ENCODE measurements at places on chromosomes 5 and 9. TPM values are rescaled to one million over a fixed set of nuclear protein-coding genes. Genes with fewer than 3 reads are reported as not detected.
A peak's percentile ranks its signal among the peaks of the same experiment; 100 is the strongest.

The UQCRQ gene
- total RNA-seq, result 81.6 TPM

The OR1Q1 gene
- under 0.01 TPM for total RNA-seq

DNA sequence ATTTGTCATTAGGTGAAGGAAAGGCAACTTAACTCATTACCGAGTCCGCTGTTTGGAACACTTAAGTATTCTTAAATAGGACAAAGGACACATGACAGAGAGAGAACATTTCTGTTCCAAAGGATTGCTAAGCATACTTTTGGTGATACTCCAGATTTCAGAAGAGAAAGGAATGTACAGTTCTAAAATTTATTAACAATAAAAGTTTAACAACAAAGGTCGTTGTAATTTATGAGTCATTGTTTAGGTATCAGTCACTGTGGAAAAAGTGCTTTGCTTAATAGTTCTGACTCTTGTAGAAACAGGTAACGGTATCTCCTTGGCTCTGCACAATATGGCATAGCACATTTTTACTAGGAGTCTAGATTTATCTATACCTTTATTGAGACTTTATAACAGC, 36.3 kb upstream of the PAM start:
- DNase-seq, result no peak

DNA sequence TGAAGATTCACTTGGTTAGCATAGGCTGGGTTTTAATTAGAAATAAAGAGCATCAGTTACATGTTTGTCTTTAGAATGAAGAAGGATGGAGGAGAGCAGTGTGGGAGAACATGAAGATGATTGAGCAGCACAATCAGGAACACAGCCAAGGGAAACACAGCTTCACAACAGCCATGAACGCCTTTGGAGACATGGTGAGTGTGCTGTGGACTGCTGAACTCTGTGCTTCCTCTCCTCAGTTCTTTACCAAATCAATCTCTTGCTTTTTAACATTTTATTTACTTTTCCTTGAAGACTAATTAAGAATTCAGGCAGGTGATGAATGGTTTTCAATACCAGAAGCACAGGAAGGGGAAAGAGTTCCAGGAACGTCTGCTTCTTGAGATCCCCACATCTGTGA, 38.2 kb upstream of the SPATA31E1 start:
- no peak for DNase-seq

GRCh38 chr5:180198208-180198607, 10.8 kb downstream of the RASGEF1C start:
- DNase-seq, result no peak

GRCh38 chr9:11577522-11577921, 964.7 kb upstream of the PTPRD start:
- DNase-seq, result no peak

GRCh38 chr9:99269416-99269815, 47.3 kb downstream of the SEC61B start:
- DNase-seq, result no peak

GRCh38 chr9:72407114-72407513, 42.1 kb upstream of the ZFAND5 start:
- no peak for DNase-seq

The SEMA6A gene
- 0.27 TPM for total RNA-seq

DNA sequence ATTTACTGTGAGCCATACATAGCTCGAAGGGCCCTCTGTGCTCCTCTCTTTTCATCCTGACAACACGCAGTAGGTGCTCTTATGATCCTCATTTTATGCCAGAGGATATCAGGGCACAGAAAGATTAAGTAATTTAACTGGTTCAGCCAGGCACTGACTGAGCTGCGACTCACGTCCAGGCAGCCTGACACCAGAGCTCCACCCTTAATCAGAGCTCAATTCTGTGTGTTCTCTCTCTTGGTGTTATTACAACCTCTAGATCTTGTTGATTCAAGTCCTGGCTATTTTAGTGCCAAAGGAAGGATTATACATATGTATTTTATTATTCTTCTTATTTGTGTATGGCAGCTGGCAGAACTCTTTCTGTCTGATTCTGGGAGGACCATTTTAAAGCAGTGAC, 59.7 kb downstream of the OSMR start:
- DNase-seq, result no peak

- no peak for DNase-seq
These were observed 6.6 kb downstream of the FCN2 start for GRCh38 chr9:134887219-134887618.

The CRHBP gene
- total RNA-seq, result 430 TPM

DNA sequence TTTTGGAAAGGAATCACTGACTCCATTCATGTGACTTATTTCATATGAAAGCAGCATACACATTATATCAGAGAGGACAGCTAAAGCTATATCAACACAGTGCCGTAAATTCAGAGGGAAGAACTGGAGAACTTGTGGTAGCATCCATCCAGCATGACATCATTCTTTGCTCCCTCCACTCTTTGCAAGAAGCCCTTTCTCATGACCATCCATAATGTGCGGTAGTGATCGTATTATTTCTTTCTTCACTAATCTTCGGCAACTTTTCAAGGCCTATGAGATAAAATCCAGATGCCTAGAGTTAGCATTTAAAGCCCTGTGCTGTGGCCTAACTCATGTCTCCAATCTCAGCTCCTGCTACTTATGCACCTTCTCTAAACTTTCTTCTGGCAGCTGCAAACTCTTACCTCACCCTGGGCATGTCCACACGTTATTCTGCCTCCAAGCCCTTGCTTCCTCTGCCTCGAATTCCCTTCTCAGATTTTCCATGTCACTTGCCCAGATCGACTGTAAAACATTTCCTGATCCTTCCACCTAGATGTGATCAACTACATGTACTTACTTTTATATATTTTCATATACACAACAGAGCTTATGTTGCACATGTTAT, 307.3 kb upstream of the SGCD start:
- DNase-seq, result no peak

DNA sequence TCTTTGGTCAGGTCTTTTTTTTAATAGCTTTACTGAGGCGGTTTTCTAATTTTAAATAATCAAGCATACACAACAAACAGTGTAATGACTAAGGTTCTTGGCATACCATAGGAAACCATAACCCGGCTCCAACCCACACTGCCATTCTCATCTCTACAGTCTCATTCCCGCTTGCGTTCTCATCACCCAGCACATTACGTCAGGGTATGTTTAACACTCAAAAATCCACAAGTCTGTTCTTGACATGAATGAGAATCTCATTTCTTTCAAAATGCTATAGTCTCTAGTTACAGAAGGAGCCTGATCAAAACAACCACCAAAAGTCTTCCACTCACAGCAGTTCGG, 505 bp downstream of the C5orf34 start:
- no peak for DNase-seq

GRCh38 chr5:2291146-2291840, 408.6 kb upstream of the IRX4 start:
- no peak for DNase-seq

- DNase-seq, result no peak
These were observed 258.2 kb downstream of the ENC1 start for GRCh38 chr5:74382123-74382855.

The TMEM267 gene
- total RNA-seq, result 4.3 TPM

DNA sequence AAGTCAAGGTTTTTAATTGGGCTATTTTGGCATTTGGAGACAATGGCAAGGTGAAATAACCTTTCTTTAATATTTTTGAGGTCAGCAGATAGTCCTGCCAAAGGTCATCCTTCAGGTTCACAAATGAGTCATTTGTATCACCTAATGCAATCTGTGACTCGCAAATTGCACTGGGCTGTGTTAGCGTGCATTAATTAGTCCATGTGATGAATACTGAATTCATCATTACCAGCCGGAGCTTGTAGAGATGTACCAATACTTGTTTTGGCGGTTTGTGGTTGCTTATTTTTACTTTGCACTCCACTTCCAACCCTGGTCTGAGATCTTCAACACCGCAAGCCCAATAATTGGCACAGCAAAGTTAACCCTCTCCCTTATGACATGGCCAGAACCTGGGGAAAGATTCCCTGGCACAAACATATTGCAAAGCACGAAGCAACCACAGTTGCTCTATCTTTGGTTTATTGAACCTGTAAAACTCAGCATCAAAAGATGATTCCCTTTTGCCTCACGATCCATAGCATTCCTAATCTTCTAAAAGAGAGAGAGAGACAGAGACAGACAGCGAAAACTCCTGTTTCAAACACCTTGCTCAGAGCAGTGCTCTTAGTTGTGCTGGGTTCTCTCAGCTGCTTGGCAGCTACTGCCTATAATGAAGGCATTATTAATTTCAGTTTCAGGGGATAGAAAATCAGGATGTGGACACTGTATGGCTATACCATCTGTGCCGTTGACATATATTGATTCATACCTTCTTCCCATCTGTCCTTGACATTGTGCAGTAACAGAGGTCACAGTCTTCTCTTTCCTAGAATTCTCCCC, 178.1 kb downstream of the EBF1 start:
- DNase-seq, result no peak

- DNase-seq, result peak; percentile 34
These were observed 59.4 kb downstream of the DAP start for GRCh38 chr5:10701567-10702039.

GRCh38 chr5:124650951-124651662, 95.3 kb downstream of the ZNF608 start:
- DNase-seq, result no peak

GRCh38 chr5:137252512-137252911, 246.6 kb downstream of the SPOCK1 start:
- DNase-seq, result no peak

GRCh38 chr9:122561446-122561845, 8.5 kb downstream of the OR1N2 start:
- DNase-seq, result no peak

The MAMDC4 gene
- total RNA-seq, result 1.1 TPM

GRCh38 chr9:93122721-93123221, 11.3 kb downstream of the NINJ1 start:
- no peak for DNase-seq

The SPINK4 gene
- not detected for total RNA-seq

DNA sequence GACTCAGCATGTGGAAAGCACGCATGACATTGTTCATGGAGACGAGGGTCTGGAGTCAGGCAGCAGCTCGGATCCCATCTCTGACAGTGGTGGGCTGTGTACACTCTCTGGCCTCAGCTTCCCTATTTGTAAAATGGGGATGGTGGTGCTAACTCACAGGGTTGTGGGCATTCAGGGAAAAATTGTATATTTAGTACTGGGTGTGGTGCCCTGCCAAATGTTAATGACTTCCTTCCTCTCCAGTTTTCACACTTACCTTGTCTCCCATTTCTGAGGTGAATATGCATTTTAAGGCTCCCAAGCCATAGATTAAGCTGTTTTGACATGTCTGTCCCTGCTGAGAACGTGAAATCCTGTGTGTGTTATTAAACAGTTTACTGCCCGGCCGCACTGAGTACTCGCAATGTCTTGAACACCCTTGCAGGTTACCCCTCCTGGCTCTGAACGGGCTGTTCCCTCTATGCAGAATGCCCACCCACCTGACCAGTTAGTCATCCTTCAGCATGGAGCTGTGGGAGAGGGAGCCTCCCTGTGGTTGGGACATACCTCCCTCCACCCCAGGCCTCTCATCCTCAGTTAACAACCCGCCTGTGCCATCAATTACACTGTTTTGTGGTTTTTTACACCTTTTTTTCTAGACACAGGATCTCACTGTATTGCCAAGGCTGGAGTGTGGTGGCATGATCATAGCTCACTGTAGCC, 25.8 kb downstream of the TJP2 start:
- peak; percentile 47 for DNase-seq

The STPG3 gene
- 0.54 TPM for total RNA-seq

DNA sequence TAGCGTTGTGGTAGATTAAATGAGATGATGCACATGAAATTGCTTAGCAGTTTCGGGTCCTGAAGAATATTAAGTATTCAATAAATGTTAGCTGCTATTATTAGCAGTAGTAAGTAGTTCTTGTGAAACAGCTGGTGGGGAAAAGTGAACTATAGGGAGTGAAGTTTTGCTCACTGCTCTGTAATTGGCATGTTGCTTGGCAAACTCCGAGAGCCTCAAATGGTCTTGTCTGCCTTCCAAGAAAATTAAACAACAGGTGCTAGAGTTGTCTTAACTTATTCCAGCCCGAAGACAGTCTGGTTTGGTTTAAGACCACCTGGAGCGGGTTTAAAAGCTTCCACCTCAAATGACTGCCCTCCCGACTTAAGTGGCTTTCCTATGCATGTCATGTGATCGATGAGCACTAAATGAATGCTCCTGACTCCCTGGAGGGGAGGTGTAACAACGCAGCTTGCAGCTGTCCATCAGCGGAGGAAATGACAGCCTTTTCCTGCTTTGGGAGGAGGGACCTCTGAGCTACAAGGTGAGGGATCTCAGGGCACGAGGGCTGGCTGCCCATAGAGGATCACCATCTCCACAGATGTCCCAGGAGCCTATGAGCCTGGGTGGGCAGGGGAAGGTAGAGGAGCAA, 202.9 kb upstream of the PANK3 start:
- DNase-seq, result no peak

The PCDHGB5 gene
- 2.4 TPM for total RNA-seq

GRCh38 chr9:2060424-2060823, 45.3 kb downstream of the SMARCA2 start:
- DNase-seq, result no peak

DNA sequence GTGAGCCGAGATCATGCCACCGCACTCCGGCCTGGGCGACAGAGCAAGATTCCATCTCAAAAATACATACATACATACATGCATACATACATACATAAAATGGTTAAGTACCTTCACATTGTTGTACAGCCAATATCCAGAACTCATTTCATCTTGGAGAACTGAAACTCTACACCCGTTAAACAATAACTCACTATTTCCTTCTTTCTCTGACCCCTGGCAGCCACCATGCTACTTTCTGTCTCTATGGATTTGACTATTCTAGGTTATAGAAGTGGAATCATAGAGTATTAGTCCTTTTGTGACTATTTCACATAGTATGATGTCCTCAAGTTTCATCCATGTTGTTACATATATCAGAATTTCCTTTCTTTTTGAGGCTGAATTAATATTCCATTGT, 9.6 kb upstream of the KIF27 start:
- no peak for DNase-seq

- no peak for DNase-seq
These were observed 10.4 kb downstream of the EPB41L4B start for GRCh38 chr9:109310486-109310901.

- DNase-seq, result peak; percentile 48
These were observed 4.4 kb downstream of the GPR107 start for GRCh38 chr9:130058154-130058553.

The ITK gene
- 0.27 TPM for total RNA-seq

The ANKRD18B gene
- under 0.01 TPM for total RNA-seq

The LOX gene
- 14.3 TPM for total RNA-seq

DNA sequence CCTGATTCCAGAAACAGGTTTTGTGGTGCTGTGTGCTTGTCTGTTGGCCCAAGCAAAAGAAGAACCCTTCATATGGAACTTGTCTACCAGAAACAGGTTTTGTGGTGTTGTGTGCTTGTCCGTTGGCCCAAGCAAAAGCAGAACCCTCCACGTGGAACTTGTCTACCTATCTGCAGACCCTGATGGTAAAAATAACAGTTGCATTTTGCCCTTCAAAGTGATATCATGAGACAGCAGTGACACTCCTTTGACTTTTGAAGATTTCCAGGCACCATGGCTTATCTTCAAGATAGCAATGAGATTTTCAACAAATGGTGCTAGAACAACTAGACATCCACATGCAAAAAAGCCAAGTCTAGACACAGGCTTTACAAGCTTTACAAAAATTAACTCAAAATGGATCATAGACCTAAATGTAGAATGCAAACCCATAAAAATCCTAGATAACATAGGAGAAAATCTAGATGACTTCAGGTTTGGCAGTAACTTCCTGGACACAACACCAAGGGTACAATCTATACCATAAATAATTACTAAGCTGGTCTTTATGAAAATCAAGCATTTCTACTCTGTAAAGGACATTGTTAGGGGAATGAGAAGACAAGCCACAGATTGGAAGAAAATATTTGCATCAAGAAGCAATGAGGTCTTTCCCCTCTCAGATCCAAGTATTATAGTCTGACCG, 16.8 kb downstream of the MACROH2A1 start:
- no peak for DNase-seq

- DNase-seq, result no peak
These were observed 211.7 kb downstream of the LRRC70 start for GRCh38 chr5:62790348-62790747.

The BTF3 gene
- total RNA-seq, result 141 TPM

Data from hematopoietic multipotent progenitor cell (in vitro differentiated cells).